ENCODE measurements at places on chromosomes 16 and 17.

GRCh38 chr17:58533616-58534188 lies 19.3 kb upstream of the MTMR4 start:
- no peak for DNase-seq

DNA sequence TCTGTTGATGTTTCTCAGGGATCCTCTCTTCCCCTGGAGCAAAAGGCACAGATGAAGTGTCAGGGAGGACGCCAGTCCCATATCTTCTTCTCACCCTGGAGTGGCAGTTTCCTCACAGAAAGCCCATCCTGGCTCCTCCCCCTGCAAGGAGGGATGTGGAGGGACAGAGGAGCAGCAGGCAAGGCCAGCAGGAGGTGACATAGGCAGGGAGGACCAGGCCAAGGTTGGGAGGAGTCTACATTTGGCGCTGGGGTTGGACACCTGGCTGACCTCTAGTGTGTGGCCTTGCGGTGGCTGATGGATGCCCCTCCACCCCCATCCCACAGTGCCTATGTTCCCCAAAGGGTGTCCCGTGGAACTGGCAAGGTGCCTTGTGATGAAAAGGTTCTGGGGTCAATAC lies 125.4 kb downstream of the SEC14L1 start:
- DNase-seq = no peak

- DNase-seq = no peak
Measured at GRCh38 chr17:78883533-78884131, 19.4 kb downstream of the CEP295NL start.

GRCh38 chr16:4601036-4601863 lies 13.4 kb downstream of the UBALD1 start:
- no peak for DNase-seq

DNA sequence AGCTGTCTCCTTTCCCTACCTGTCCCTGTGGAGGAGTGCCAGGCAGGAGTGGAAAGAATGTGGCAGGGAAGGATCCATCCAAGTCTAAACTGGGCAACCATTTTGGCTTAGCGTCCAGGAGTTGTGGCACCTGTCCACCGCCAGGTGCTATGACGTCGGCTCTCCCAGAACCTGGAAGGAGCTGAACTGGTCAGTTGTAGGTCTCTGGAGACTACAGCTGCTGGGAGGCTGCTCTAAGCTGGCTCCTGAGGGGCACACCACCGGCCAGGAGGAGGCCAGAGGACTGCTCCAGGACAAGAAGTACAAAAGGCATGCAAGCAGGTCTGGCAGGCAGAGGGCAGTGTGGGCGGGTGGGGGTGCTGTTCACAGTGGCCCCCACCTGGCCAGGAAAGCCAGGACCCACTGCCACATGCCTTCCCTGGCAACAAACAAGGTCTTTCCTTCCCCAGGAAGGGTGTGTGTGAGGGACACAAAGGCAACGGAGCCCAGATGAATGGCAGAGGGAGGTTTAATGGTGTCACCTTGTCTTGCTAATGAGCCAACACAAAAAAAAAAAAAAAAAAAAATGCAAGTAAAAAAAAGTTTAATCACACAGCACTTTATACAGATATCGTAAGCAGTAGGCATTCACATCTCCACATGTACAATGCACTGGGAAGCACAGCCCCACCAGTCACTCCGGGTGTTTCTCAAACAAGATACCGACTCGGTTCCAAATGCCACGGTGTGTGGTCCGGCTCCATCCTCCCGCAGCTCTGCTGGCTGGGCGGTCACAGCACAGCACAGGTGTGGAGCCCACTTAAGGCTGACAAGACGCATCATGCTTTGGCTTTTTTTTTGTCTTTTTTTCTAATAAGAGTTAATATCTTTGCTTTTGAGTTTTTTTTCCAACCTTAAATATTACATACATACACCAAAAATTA lies 4.8 kb downstream of the SPHK1 start:
- no peak for DNase-seq

- DNase-seq = no peak
Measured at GRCh38 chr16:26830428-26831127, 236.1 kb upstream of the C16orf82 start.

DNA sequence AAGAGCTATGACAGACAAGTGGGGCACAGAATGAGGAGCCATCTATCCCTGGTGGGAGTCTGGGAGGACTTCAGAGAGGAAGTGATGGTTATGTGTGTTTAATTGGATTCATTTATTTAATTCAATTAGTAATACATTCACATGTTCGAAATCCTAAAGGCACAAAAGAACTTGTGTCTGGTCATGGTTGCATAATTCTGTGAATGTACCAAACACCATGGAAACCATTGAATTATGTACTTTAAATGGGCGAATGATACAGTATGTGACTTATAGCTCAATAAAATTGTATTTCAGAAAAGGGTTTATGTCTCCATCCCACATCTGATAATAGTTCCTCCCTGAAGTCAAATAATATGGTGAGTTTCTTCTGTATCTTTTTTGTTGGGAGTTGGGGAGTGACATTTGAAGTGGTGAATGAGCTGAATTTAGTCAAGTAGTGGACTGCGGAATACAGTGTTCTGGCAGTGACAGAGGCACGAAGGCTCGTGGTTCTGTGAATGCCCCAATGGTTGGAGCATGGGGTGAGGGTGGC lies 19.8 kb upstream of the G6PC1 start:
- DNase-seq = no peak

Data from Kasumi-1 (cell line).